GM12865 (cell line): ENCODE measurements at places on chromosomes 13 and 19.

DNA sequence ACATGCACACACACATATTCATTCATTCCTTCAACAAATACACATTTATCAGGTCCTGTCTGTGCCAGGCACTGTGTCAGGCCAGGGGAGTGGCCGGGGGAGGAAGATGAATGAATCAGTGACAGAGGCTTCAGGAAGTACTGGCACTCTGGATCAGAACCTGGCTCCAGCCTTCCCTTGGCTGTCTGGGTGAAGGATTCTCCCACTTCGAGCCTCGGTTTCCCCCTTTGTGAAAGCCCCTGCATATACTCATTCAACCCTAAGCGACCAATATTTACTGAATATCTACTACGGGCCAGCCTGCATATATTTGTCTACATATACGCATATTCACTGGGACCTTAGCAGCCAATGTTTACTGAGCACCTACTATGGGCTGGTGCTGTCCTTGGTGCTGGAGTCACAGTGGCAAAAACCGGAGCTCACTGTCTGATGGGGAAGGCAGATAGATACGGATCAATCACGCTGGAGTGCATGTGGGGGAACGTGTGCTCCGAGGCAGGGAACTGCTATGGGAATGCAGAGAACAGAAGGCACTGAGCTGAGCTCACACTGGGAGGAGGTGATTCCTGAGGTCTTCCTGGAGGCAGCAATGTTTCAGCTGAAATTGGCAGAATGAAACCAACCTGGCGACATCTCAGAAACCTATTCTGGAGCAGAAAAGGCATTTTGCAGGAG, 636 bp upstream of the ZNF579 start:
- DNase-seq = no peak

DNA sequence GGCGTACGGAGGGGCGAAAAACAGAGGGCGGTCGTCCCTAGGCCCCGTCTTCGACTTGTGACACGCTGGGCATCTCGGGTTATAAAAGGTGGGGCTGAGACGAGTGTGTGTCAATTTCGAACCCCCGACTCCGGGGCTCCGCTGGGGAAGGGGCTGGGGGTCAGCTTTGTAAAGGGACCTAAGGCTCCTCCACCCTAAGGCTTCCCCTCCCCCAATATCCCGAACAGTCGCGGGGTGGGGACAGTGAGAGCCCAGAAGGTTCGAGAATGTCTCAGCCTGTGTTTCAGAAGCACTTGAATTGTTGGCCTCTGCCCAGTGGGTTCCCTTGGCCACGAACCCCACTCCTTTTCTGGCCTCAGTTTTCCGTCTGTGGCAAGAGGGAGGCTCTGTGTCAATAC, 450 bp downstream of the SELENOW start:
- no peak for DNase-seq

DNA sequence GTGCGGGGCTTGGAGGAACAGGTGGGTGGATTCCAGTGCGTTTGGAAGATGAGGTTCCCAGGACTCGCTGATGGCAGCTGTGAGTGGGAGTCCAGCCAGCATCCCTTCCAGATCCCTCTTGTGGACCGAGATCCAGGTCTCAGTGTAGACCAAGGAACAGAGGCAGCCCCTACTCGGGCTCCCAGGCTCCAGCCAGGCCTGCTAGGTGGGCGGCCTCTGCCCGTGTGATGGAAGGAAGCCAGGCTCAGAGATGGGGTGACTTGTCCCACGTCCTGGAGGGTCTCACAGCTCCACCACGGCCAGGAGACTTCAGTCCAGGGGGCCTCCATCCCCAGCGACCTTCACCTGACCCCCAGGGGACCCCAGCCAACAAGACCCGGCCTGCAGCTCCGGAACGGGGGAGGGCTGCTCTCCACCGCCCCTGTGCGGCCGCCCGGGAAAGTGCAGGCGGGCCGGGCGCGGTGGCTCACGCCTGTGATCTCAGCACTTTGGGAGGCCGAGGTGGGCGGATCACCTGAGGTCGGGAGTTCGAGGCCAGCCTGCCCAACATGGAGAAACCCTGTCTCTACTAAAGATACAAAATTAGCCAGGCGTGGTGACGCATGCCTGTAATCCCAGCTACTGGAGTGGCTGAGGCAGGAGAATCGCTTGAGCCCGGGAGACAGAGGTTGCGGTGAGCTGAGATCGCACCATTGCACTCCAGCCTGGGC, 729 bp upstream of the MADCAM1 start:
- peak; percentile 45 for DNase-seq

- no peak for DNase-seq
Measured at GRCh38 chr13:63048653-63049052, 1633.0 kb upstream of the PCDH20 start.

- DNase-seq = no peak
Measured at GRCh38 chr13:50712881-50713280, 130.6 kb downstream of the DLEU7 start.

- DNase-seq = no peak
Measured at GRCh38 chr13:49874430-49874829, 61.7 kb downstream of the SPRYD7 start.

DNA sequence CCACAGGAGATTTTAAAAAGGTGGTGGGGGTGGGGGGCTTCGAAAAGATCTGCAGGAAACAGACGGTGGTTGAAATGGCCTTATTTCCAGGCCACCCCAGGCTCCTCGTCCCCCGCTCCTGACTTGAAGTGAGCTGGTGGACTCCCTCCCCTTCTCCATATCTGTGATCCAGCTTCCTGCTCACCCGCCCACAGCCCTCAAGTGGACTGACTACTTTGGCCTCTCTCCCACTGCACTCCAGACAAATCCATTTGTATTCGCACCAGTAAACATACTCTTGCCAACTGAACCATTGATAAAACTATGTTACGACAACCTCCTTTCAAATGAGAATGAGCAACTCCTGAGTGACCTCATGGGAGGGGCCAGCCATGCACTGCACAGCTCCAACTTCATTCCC, 259.5 kb downstream of the COL4A1 start:
- DNase-seq = no peak

DNA sequence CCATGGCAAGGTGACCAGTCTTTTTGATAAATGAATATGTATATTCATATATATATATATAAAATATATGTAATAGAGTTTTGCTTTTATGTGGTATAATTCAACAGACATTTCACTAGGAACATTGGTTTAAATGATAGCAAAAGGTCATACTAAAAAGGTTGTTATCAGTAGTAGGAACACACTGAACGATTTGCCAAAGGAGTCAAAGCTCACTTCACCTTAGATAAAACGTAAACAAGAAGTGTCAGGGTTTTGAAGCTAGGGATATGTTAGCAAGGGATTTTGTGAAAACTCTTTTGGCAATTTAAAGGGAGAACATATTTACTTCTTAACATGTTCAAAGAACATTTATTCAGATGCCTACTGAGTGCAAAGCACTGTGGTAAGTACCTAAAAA, 8.0 kb upstream of the HS6ST3 start:
- DNase-seq = no peak
